ENCODE measurements at places on chromosomes 5 and 9. TPM values are rescaled to one million over a fixed set of nuclear protein-coding genes. Genes with fewer than 3 reads are reported as not detected.
A peak's percentile ranks its signal among the peaks of the same experiment; 100 is the strongest.

The ST8SIA4 gene
- total RNA-seq: 3.3 TPM

The SPARC gene
- 330 TPM for total RNA-seq

The SLC46A2 gene
- total RNA-seq: not detected

The DOK3 gene
- total RNA-seq: 6.7 TPM

The ADAMTS19 gene
- 8.6 TPM for total RNA-seq

The ACTBL2 gene
- total RNA-seq: not detected

The FBXO38 gene
- total RNA-seq: 34.6 TPM

The TARS1 gene
- total RNA-seq: 98.4 TPM

DNA sequence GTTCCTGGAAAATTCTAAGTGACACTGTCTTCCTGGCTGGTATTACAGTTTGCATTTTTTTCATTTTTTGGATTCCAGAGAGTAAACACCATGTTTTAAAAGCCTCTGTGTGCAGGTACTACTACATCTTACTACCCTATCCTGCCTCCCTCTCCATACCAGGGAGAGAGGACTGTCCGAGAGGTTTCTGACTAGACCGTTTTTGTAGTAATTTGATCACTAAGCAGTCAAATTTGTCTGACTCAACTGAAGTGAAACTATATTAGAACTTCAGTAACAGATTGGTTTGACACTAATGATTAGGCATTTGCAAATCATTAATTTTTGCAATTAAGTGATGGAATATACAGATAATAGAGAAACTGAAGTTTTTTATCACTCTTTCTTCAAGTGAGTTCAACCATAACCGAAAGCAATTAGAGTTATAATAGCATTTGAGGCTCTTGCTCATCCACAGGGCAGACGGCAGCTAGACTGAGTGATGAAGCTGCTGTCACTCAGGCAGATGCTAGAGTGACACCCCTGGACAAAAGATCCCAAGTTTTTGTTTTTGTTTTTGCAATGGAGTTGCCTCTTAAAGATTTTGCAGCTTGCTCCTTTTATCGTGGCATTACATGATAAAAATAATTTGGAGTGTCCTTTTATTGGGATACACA lies 44.3 kb downstream of the SMARCA2 start:
- H3K36me3 ChIP-seq: peaks cover 67% of the 10 kb centered on the region
- no peaks in the 10 kb centered on the region for H3K27me3 ChIP-seq

DNA sequence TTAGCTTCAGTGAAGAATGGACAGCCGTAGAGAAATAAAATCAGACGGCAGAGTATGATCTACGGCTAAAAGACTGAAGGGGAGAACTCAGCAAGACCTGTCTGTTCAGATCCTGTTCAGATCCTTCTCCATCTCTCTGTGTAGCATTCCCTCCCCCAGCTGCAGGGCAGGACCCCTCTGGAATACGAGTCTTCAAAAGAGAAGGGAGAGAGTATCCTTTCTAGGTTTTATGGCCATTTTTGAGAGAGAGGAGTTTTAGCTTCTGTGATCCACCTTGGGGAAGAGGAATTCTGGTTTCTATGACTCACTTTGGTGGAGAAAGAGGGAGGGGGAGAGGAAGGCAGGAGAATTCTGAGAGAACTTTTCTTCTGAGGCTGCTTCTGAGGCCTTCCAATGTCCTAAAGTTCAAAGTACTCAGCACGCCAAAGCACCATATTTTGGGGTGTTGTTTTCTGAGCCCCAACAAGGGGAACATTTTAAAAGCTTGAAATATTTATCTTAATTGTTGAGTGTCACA lies 194.4 kb upstream of the TLE4 start:
- no peaks in the 10 kb centered on the region for H3K27me3 ChIP-seq
- H3K4me1 ChIP-seq: no peaks in the 10 kb centered on the region
- H3K36me3 ChIP-seq: no peaks in the 10 kb centered on the region
- H3K27ac ChIP-seq: no peak overlapping the region

DNA sequence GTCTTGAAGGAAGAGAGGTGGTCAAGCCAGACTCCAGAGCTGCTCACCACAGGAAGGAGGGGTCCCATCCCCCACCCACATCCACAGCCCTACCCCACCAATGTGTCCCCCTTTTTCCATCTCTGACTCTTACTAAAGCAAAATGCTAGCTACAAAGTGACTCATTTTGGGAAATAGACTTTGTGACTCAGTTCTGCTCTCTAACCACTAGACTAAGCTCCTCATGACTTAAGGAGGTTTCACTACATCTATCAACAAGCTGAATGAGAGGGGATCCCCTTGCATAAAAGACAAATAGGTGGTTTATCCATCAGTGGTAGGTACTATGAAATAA lies 35.1 kb upstream of the ADRB2 start:
- H3K27me3 ChIP-seq: no peaks in the 10 kb centered on the region
- H3K36me3 ChIP-seq: no peaks in the 10 kb centered on the region
- H3K4me3 ChIP-seq: no peak overlapping the region
- no peak overlapping the region for H3K27ac ChIP-seq
- no peaks in the 10 kb centered on the region for H3K4me1 ChIP-seq

GRCh38 chr5:67401172-67401571 lies 204.6 kb upstream of the CD180 start:
- H3K4me3 ChIP-seq: no peak overlapping the region
- H3K27me3 ChIP-seq: no peaks in the 10 kb centered on the region
- no peak for DNase-seq
- H3K4me1 ChIP-seq: peaks cover 17% of the 10 kb centered on the region
- no peaks in the 10 kb centered on the region for H3K36me3 ChIP-seq
- no peak overlapping the region for H3K27ac ChIP-seq

GRCh38 chr5:178463321-178464155 lies 126.7 kb downstream of the COL23A1 start:
- no peak overlapping the region for H3K27ac ChIP-seq
- no peaks in the 10 kb centered on the region for H3K27me3 ChIP-seq
- H3K4me1 ChIP-seq: peaks cover 27% of the 10 kb centered on the region

GRCh38 chr5:50352382-50352781 lies 88.7 kb downstream of the EMB start:
- no peaks in the 10 kb centered on the region for H3K4me1 ChIP-seq
- H3K4me3 ChIP-seq: no peak overlapping the region
- H3K36me3 ChIP-seq: no peaks in the 10 kb centered on the region

DNA sequence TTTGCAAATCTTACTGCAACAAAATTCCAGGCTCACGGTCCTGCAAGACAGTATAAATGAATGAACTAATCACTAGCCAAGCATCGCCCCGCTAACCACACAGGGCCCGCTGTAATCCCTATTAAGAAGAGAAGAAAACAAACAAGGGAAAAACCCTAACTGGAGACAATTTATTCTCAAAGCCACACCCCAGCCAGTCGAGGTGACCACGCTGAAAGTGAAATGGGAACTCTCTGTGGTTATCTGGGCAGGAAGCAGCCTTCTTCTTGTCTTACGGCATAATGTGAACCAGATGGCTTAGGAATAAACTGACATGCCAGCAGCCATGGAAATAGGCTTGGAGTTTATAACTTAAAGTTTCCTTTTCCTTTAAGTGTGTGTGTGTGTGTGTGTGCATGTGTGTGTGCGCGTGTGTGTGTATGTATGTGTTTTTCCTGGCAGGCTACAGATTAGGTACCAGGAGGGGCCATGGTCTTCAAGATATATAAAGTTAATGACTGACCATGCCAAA lies 120.2 kb downstream of the SEMA6A start:
- no peak overlapping the region for H3K27ac ChIP-seq
- peaks cover 17% of the 10 kb centered on the region for H3K4me1 ChIP-seq
- no peaks in the 10 kb centered on the region for H3K27me3 ChIP-seq
- no peak overlapping the region for H3K4me3 ChIP-seq
- DNase-seq: no peak

DNA sequence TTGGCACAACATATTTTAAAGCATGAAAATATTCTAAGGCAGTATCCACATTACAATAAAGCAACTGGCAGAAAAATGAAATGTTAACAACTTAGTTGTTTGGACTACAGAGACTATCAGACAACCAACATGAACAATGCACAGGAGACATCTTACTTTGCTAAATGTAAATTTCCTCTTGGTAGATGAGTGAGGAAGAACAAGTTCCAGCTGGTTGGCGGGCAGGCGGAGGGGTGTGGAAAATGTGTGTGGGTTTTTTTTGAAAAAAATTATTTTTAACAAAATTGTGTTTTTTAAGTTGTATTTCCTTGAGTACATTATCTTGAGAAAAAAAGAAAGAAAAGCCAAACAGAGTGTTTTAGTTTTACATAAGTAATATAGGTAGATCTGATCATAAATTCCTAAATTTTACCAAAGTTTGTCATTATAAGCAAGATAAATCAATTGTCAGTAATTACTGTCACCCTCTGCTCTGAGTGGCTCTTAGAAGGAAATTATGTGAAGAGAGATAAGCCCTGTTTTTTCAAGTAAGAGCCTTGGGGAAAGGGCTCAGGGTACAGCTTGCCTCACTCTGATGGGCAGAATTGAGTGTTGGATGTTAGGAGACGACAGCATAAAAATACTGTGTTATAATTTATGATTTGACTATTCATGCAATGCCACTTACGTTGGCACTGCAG lies 42.5 kb downstream of the TMEM167A start:
- H3K4me3 ChIP-seq: no peak overlapping the region
- H3K27me3 ChIP-seq: no peaks in the 10 kb centered on the region
- H3K27ac ChIP-seq: no peak overlapping the region
- H3K4me1 ChIP-seq: peaks cover 3% of the 10 kb centered on the region
- H3K36me3 ChIP-seq: no peaks in the 10 kb centered on the region
- DNase-seq: no peak

- no peak overlapping the region for H3K4me3 ChIP-seq
- H3K27me3 ChIP-seq: no peaks in the 10 kb centered on the region
- no peak overlapping the region for H3K27ac ChIP-seq
- peaks cover 98% of the 10 kb centered on the region for H3K36me3 ChIP-seq
- H3K4me1 ChIP-seq: peaks cover 43% of the 10 kb centered on the region
- no peak for DNase-seq
Measured at GRCh38 chr9:128629852-128630545, 26.6 kb downstream of the DYNC2I2 start.

GRCh38 chr5:156920042-156920860 lies 42.8 kb downstream of the TIMD4 start:
- H3K4me1 ChIP-seq: no peaks in the 10 kb centered on the region
- DNase-seq: no peak
- no peak overlapping the region for H3K4me3 ChIP-seq
- H3K27ac ChIP-seq: no peak overlapping the region
- no peaks in the 10 kb centered on the region for H3K27me3 ChIP-seq
- H3K36me3 ChIP-seq: no peaks in the 10 kb centered on the region

DNA sequence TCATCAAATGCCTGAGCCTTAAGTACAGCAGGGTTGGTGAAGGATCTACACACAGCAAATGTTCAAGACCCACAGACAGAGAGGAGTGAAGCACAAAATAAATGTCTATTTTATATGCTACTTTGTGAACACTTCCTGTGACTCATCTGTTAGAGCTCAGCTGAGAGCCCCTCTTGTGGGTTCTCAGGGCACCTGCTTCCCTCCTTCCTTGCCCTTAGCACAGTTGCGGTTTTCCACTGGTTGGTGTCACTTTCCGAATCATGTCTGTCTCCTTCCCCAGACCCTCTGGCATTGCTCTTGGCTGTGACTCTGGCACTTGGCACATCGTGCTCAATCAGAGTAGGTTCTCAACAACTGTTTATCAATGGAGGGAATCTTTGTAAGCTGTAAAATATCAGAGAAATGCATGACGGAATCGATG lies 128.5 kb upstream of the STC2 start:
- no peaks in the 10 kb centered on the region for H3K27me3 ChIP-seq
- no peak overlapping the region for H3K4me3 ChIP-seq
- H3K4me1 ChIP-seq: peaks cover 15% of the 10 kb centered on the region
- no peak for DNase-seq

DNA sequence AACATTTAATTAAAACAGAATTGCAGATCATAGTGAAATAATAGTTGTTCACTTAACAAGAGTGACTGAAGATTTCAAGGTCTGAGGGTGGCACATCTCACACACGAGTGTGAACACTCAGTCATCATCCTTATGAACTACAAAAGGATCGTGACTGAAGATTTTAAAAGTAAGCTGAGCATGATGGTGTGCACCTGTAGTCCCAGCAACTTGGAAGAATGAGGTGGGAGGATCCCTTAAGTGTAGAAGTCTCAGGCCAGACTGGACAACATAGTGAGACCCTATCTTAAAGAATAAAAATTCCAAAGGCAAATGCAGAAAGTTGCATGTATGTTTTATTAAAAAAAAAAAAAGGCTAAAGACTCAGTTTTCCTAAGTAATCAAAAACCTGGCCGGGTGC lies 22.4 kb upstream of the ATP6V1G1 start:
- DNase-seq: no peak
- H3K4me1 ChIP-seq: no peaks in the 10 kb centered on the region
- no peak overlapping the region for H3K27ac ChIP-seq
- H3K4me3 ChIP-seq: no peak overlapping the region
- H3K36me3 ChIP-seq: no peaks in the 10 kb centered on the region

DNA sequence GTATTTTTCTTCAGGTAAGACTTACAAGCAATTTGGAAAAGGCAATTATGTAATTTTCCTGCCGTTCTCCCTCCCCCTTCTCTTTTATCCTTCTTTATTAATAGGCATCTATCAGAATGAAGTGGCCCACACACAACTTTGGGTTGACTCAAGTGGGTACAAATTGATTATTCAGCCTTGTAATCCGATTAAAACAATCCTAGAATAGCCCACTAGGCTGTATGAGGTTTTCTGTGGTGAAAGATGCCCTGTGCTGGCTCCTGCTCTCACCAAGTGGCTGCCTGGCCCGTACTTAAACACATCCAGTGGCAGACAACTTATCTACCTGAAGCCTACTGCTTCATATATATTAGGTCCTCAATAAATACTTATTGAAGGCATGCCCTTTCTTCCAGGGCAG lies 177.3 kb upstream of the C9orf72 start:
- no peaks in the 10 kb centered on the region for H3K36me3 ChIP-seq
- H3K27me3 ChIP-seq: no peaks in the 10 kb centered on the region
- H3K4me1 ChIP-seq: no peaks in the 10 kb centered on the region
- no peak overlapping the region for H3K4me3 ChIP-seq
- DNase-seq: peak; percentile 21
- H3K27ac ChIP-seq: no peak overlapping the region

DNA sequence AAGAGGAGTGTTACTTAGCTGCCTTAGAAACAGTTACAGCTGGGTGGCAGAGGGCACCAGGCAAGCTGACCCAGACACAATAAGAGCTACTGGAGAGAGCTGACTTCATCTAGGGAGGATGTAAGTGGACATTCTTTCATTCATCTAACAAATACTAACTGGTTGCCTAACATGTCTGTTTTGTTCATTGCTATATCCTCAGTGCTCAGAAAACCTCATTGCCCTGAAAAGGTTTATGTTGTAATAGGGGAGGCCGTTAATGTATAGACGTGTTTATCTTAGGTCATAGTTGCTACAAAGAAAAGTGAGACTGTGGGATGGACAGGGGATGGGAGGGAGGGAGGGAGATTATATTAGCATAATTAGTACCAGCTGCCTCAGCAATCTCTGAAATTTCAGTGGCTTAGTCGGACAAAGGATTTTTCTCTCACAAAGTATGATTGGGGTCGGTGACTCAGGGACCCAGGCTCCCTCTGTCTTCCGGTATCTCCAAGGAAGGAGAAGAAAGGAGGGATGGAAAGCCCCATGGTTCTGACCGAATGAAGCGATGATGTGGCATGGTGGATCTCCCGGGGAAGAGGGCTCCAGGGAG lies 2.6 kb upstream of the SNX18 start:
- H3K4me1 ChIP-seq: peaks cover 27% of the 10 kb centered on the region
- H3K36me3 ChIP-seq: no peaks in the 10 kb centered on the region
- H3K27me3 ChIP-seq: no peaks in the 10 kb centered on the region
- H3K4me3 ChIP-seq: no peak overlapping the region
- no peak overlapping the region for H3K27ac ChIP-seq

- no peaks in the 10 kb centered on the region for H3K4me1 ChIP-seq
- DNase-seq: no peak
- H3K36me3 ChIP-seq: no peaks in the 10 kb centered on the region
Measured at GRCh38 chr5:113336975-113337374, 97.8 kb downstream of the TSSK1B start.

GRCh38 chr9:134210908-134211810 lies 46.8 kb upstream of the RNU6ATAC start:
- H3K4me3 ChIP-seq: no peak overlapping the region
- H3K4me1 ChIP-seq: peaks cover 56% of the 10 kb centered on the region
- no peak for DNase-seq
- H3K27me3 ChIP-seq: no peaks in the 10 kb centered on the region
- no peaks in the 10 kb centered on the region for H3K36me3 ChIP-seq
